ENCODE measurements at places on chromosomes 11 and 22.

GRCh38 chr22:36797374-36797773 lies 19.5 kb downstream of the PVALB start:
- DNase-seq, result no peak

GRCh38 chr22:35838855-35839576 lies 121.3 kb downstream of the APOL5 start:
- no peak for DNase-seq

DNA sequence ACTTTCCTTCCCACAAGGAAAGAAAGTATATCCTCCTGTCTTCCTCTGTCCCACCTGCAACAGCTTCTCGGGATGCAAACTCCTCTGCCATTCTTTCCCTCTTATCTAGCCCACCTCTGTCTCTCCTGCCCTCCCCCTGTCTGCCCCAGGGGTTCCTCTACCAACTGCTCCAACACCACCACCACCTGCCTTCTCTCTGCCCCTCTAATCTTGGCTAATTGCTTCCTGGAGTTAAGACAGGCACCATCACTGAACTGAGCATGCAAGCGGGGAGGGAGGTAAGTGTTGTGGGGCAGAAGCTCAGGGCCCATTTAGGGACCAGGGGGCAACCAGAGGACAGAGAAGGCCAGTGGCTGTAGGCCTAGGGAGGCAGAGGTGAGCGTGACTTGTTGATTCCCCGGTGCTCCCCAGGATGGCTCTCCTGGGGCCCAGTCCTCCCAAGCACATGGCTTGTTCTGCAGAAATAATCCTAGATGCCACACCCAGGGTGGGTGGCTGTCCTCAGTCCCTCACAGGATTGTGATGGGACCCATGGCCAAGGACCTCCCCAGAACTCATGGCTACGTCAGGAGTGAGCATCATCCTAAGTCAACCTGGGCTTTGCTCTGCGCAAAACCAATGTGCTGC lies 111.1 kb downstream of the TP53I11 start:
- no peak for DNase-seq

GRCh38 chr11:76601272-76601671 lies 69.3 kb downstream of the LRRC32 start:
- no peak for DNase-seq

- no peak for DNase-seq
These were observed 3.2 kb upstream of the CSDC2 start for GRCh38 chr22:41557401-41558240.

All from stimulated activated CD4-positive, alpha-beta T cell treated with anti-CD3 and anti-CD28 coated beads, TNF-alpha, amount 100 ng/mL, for 48 hours (primary cell).